Fibroblast of skin of left biceps (primary cell): ENCODE measurements at places on chromosomes 2 and 18.
A peak's percentile ranks its signal among the peaks of the same experiment; 100 is the strongest.

DNA sequence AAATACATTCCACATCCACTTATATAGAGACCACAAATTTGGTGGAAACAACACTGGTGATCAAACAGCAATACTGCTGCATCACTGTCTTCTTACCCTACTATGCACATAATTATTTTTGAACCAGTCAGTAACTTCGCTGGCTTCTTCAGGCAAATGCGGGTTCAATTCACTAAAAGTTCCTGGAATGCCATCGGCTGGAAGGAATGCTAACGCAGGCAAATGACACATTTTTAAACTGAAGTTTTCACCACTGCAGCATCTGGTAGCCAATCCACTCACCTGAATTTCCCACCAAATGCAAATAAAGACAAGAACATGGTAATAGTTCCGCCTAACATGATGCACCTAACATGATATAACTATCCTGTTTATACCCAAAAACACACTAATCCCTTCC is 10.0 kb upstream of the HDHD2 start:
- no peak for DNase-seq

- DNase-seq = peak; percentile 56
These were observed 24.5 kb downstream of the ROCK2 start for GRCh38 chr2:11319939-11320338.

GRCh38 chr2:150700666-150701580 is 213.5 kb upstream of the RND3 start:
- DNase-seq = no peak

- DNase-seq = no peak
These were observed 11.8 kb downstream of the NDUFA10 start for GRCh38 chr2:240013343-240013742.

DNA sequence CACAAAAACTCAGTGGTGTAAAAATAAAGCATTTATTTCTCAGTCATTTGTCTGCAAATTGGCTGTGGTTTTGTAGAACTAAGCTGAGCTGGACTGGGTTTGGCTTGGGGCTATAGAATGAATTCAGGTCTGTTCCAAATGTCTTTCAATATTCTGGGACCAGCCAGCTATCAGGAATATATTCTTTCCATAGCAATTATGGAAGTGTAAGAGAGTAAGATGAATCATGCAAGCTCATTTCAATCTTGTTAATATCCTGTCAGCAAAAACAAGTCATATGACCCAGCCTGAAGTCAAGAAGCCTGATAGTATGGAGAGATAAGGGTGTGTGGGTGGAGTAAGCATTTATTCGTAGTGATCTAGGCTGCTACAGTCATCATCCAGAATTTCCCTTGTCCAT is 481.0 kb upstream of the CDH2 start:
- DNase-seq = peak; percentile 5

DNA sequence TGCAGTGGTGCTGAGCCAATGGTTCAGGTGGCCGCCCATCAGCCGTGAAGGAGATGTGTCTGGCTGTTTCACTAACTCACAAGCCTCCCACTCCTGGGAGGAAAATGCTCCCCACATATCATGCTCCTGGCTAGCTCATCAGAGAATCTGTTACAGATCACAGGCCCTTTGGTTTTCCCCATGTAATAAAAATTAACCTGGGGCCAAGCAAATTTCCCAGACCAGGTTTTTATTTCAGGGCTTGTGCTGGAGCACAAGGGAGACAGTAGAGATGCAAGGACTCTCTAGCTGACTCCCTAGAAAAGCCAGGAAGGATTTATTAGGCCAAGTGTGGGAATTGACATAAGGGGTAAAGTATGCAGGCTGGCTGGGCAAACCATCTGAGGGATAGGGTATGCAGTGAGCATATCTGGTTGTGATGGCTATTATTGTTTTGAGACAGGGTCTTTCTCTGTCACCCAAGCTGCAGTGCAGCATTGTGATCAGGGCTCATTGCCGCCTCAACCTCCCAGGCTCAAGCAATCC is 40.6 kb upstream of the CCBE1 start:
- no peak for DNase-seq

DNA sequence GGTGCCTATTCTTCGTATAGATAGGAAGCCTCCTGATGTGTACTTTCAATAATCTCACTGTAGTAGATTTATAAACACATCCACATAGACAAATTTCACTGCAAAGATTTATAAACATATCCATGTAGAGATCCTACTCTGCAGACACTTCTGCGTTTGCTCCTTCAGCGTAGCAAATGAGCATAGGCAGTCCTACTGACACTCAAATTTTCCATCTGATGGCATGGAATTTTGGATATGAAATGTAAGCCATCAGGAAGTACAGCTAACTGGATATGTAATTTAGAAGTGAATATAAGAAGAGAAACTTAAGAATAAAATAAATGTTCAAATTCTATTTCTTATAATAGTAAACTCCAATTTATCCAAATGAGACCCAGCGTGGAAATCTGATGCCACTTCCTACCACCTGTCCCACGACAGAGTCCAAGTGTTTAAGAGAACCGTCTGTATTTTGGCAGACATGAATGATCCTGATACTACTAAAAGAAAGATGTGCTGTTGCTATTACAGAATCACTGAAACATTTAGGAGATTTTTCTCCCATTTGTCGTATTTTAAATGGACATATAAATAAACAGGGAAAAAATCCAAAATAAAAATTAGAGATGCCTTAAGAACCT is 86.0 kb downstream of the DTNA start:
- DNase-seq = no peak

GRCh38 chr2:227826019-227826521 is 12.4 kb downstream of the CCL20 start:
- no peak for DNase-seq

DNA sequence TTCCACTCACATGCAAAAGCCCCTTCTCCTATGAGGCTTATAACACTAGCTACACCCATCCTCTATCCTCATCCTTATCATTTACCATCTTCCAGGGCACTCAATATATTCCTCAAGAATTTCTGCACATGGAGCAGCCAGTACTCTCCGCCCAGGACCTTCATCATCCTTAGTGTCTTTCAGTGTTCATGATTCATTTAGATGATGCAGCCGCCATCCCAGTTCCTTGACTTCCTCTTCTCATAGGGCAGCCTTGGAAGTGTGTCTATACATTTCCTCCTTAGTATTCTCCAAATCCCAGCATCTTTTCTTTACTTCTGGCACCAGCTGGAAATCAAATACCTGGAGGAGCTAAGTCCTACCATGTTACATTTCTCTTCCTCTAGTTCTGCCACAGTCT is 3.0 kb upstream of the ITSN2 start:
- DNase-seq = no peak

DNA sequence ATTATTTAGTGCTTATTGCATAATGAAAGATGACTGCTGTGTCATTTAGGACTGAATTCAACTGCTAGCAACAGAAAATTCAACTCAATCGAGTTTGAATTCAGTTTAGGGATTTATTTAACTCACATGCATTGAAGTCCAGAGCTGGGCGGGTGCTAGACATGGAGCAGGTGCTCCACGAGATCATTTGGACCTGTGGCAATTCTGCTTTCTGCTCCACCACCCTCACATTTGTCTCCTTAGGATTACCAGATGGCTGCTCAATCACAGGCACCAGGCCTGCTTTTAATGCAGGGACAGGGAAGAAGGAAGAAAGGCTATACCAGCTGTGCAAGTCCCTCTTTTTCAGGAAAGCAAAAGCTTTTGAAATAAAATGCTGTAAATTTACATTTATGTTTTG is 572.9 kb upstream of the SLC8A1 start:
- DNase-seq = no peak

DNA sequence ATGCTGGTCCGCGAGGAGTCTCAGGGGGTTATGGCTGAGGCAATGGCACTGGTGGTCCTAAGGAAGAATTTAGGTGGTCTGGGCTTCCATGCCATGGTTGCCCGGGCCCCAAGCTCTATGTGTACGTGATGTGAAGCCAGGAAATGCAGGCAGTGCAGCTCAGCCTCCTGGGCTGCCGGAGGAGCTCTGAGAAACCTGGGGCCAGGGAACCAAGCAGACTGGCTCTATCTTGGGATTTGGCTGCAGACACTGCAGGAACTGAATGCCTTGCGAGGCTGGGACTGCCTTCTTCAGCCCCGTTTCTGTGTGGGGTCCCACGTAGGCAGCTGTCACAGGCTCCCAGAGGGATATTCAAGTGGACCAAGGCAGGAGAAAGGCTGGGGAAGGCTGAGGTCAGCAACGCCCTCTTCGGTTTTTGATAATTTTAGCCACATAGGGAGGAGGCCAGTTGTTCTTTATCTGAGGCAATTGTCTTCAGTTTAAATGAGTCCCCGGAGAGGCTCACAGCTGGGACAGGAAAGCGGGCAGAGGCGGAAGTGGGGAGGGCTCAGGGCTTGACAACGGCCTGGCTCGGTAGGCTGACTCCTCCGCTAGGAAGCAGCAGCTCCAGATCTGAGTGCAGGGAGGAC is 77.7 kb downstream of the RHOB start:
- no peak for DNase-seq

DNA sequence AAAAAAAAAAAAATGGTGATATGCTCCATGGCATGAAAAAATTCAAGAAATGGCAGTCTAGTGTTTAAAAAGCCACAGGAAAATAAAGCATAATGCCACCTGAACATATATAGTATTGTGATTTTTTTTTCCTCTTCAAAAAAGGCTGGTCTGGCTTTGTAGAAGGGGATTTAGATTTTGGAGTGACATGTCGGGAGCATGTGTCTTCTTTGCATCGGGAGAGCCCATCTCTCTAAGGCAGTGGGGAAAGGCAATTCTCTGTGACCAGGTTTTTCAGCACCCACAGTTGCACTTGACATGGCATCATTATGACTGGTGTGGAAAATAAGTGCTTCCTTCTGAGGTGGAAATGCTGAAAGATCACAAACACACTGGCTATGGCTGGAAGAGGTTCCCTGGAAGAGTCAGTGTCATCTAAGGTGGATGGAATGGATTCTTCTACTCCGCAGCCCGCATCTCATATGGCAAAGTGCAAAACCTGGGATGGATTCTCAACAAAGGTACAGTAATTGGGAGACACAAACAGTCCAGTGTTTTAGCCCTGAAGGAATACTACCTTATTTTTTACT is 172.5 kb downstream of the AGAP1 start:
- peak; percentile 68 for DNase-seq

GRCh38 chr2:12955864-12956263 is 239.1 kb downstream of the TRIB2 start:
- no peak for DNase-seq

GRCh38 chr2:25528173-25528572 is 145.2 kb downstream of the DTNB start:
- DNase-seq = peak; percentile 45

DNA sequence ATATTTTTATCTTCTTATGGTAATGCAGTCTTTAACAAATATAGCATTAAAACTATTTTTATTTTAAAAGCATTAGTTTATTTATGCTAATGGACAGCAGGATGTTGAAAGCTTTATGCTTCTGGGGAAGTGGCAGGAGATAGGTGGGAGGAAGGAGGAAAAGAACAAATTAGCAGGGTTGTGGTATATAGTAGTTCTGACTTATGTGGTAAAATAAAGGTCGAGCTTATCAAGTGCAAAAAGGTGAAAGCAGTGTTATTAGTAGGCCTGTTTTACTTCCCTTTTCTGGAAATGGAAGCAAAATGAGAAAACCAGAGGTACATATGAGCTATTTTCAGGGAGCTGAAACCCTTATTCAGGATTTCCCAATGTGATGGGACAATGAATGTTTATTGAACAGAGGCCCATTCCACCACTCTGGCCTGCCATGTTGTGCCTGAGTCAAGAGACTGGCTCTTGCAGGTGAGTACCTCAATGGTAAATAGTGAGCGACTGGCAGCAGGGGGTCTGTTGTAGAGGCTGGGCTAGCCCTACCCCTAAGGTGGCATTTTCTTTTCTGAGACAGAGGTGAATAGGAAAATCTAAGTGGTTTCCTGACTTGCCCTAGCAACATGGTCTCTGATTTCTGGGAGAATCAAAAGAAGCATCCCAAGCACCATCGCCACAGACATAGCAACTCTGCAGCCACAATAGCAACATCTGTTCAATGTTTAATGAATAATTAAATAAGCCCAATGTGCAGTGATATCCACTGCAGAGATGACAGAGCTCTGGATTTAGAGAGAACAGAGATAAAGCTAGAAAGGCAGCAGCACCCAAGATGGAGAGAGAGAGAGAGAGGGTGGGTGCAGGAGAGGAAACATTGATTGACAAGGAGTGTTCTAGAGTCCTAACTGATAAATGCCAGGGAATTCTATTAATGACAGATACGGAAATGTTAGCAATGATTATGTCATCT is 119.7 kb downstream of the UPP2 start:
- DNase-seq = no peak

GRCh38 chr2:101231240-101231639 is 21.4 kb upstream of the CNOT11 start:
- no peak for DNase-seq

GRCh38 chr2:238233625-238234024 is 6.2 kb downstream of the HES6 start:
- no peak for DNase-seq

- no peak for DNase-seq
These were observed 112.9 kb downstream of the CSRNP3 start for GRCh38 chr2:165582409-165582808.

- DNase-seq = no peak
These were observed 228.0 kb upstream of the ID2 start for GRCh38 chr2:8453904-8454302.

DNA sequence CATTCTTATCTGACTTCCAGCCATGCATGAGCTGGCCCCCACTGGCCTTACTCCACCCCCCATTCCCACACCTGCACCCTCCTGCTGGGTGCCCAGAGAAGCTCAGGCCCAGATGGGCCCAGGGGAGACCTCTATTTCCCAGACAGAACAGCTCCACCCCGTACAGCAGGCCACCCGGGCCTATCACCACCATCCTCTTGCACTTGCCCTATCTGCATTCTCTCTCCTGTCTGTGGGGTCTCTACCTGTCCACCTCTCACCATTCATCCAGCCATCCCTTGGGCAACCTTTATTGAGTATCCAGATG is 25.3 kb upstream of the TNS1 start:
- DNase-seq = no peak

- DNase-seq = no peak
These were observed 76.4 kb downstream of the LIPG start for GRCh38 chr18:49638209-49638785.

DNA sequence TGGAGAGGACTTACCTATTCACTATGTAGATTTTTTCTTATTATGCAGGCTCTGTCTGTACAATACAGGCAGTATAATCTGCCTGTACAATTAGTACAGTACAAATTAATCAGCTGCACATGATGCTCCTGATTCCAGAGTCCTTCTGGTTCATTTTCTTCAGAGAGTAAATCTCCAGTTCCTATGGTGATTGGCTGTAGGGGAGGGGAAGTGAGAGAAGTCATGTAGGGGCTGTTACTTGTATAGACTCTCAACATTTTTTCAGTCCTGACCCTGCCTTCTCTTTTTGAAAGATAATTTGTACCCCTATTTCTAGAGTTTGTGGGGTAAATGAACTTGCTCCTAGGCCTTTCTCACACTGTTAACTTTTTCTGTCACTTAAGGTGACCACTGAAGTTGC is 54.5 kb downstream of the PTPN4 start:
- no peak for DNase-seq
